ENCODE measurements at places on chromosomes 3 and 15.
A peak's percentile ranks its signal among the peaks of the same experiment; 100 is the strongest.

GRCh38 chr3:191065181-191065805, 133.7 kb upstream of the OSTN start:
- DNase-seq, result no peak

DNA sequence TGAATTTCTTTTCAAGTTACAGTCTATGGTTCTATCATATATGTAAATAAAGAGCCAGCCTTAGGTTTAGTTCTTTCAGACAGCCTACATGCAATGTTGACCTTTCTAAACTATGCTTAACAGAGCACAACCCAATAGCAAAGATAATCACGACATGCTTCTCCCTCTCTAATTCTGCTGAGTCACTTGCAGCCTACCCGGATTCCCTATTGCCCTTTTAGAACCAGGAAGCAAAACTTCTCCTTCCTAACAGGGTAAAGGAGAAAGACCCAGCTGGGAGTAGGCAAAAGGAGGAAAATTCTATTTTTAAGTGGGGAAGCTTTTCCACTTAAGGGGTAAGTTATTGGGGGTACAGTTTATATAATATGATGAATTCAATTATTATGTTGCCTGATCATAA, 79.3 kb downstream of the SLC7A14 start:
- no peak for DNase-seq

DNA sequence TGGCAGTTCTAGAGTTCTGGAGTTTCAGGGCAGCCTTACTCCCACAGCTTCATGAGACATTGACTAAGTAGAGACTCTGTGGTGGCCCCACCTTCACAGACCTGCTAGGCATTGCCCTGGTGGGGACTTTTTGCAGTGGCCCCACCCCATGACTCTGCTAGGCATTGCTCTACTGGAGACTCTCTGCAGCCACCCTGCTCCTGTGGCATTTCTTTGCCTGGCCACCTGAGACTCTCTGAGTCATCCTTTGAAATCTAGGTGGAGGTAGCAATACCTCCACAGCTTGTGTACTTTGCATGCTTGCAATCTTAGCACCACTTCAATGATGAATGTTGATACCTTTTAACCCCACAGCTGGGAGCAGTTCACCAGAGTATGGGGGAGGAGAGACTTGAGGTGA, 40.6 kb upstream of the DHX36 start:
- DNase-seq, result no peak

- peak; percentile 67 for DNase-seq
Observed at GRCh38 chr3:23761440-23761896, 44.3 kb upstream of the UBE2E1 start.

- DNase-seq, result no peak
Observed at GRCh38 chr15:38201714-38202113, 50.9 kb upstream of the SPRED1 start.

DNA sequence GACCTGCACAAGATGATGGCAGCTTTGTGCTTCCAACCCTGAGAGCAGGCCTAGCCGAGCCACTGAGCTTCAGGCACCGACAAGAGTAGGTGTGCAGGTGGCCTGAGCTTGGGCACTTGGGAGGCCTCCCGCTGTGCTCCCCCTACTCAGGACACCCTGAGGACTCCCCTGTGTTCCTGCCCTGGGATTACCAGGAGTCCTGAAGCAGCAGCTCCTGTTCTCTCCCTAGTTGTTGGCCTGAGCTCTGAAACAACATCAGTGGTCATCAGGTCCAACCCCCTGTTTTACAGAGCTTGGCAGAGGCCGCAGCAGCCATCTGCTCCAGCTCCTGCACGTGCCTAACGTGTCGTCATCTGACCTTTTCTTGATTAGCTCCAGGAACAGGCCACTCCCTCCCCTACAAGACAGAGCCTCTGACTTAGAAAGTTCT, 8.0 kb upstream of the MESP2 start:
- DNase-seq, result no peak

GRCh38 chr15:65912235-65912634, 42.9 kb downstream of the RAB11A start:
- DNase-seq, result no peak

GRCh38 chr3:168249205-168249549, 153.5 kb upstream of the GOLIM4 start:
- DNase-seq, result peak; percentile 42

DNA sequence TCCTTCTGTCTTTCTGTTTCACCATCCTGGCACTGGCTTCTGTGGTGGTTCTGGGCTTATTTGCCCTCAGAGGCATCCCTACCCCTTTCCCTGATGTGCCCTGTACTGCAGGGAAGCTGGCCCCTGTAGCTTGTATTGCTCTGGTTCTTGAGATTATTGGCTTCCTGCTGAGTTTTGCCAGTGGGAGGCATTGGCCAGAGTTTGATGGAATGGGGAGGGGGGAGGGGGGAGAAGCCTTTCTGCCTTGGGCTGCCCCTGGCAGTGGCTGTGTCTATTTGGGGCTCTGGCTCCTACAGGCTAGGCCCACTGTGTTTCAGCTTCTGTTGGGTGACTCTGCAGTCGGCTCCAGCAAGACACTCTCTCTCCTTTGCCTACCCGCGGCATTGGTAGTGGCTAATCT, 41.6 kb upstream of the SEMA6D start:
- no peak for DNase-seq

DNA sequence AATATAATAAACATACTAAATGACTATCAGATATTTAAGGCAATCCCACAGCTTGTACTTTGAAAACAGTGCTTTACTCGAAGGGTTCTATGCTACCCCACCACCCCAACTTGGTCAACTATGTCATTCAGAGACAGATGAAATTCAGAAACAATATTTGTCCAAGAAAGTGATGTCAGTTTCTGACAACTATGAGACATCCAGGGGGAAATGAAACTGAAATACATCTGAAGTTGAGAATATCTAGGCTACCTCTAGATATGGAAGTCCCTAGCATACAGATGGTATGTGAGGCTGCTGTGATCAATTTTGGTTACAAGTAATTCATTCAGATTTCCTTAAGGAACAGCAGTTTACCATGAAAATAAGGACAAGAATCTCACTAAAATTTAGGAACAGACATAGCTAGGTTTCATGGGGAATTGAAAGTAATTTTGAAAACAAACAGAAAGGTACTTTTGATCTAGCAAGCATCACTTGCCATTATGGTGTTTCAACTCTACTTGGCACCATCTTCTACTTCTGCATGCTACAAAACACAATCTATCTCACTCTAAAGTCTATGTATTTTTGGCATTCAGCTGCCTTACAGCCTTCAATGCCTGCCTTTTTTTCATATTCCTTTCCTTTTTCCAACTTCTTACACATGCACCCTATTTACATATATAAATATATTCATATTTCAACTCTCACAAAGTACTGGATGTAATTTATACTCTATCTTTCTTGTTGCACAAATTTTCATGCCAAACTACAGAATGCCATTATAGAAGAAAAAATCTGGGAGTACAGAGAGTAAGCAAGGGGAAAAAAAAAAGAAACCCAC, 21.7 kb downstream of the ATG3 start:
- no peak for DNase-seq
